ENCODE measurements at places on chromosomes 1 and 21. TPM values are rescaled to one million over a fixed set of nuclear protein-coding genes. Genes with fewer than 3 reads are reported as not detected.

The NPPB gene
- not detected for total RNA-seq

The MSH4 gene
- 0.88 TPM for total RNA-seq

The INAVA gene
- 0.59 TPM for total RNA-seq

The ARMH1 gene
- 5.7 TPM for total RNA-seq

The KCNJ9 gene
- not detected for total RNA-seq

GRCh38 chr1:112320058-112320457, 76.0 kb upstream of the CTTNBP2NL start:
- no peak for DNase-seq
- H3K4me3 ChIP-seq, result no peak overlapping the region
- no peaks in the 10 kb centered on the region for H3K36me3 ChIP-seq
- H3K27me3 ChIP-seq, result no peaks in the 10 kb centered on the region
- H3K4me1 ChIP-seq, result peaks cover 10% of the 10 kb centered on the region

- H3K36me3 ChIP-seq, result no peaks in the 10 kb centered on the region
- H3K27me3 ChIP-seq, result no peaks in the 10 kb centered on the region
- H3K27ac ChIP-seq, result peak overlapping the region; percentile 60
- H3K4me3 ChIP-seq, result peak overlapping the region; percentile 67
- peaks cover 5% of the 10 kb centered on the region for H3K4me1 ChIP-seq
These were observed 13.4 kb upstream of the ALX3 start for GRCh38 chr1:110083866-110084226.

DNA sequence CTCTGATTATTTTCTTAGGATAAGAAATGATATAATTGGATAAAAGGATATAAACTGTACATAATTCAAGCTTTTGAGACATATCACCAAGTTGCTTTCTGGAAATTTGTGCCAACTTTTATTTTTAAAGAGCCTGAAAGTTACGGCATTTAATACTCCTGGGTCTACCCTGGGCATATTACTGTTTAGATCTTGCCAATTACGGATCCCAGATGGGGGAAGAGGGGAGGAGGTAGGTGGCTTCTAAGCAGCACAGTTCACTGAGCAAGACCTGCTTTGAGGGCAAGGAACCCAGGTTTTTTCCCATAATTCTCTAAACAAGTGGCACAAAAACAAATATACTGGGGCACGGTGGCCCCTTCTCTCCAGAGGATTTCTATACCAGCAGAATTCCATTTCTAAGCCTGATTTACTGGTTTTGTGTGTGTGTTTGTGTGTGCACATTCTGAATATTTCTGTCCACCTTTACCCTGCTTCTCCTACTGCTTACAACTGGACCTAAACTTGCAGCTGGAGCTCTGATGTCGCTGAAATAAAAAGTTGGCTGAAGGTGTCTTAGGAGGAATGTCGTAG, 76.7 kb downstream of the LAMC2 start:
- H3K27ac ChIP-seq, result no peak overlapping the region
- H3K4me3 ChIP-seq, result no peak overlapping the region
- no peak for DNase-seq
- H3K36me3 ChIP-seq, result no peaks in the 10 kb centered on the region

- no peak for DNase-seq
- H3K27ac ChIP-seq, result no peak overlapping the region
- no peak overlapping the region for H3K4me3 ChIP-seq
- no peaks in the 10 kb centered on the region for H3K27me3 ChIP-seq
- peaks cover 7% of the 10 kb centered on the region for H3K4me1 ChIP-seq
These were observed 31.0 kb downstream of the TMCC2 start for GRCh38 chr1:205258719-205259118.

DNA sequence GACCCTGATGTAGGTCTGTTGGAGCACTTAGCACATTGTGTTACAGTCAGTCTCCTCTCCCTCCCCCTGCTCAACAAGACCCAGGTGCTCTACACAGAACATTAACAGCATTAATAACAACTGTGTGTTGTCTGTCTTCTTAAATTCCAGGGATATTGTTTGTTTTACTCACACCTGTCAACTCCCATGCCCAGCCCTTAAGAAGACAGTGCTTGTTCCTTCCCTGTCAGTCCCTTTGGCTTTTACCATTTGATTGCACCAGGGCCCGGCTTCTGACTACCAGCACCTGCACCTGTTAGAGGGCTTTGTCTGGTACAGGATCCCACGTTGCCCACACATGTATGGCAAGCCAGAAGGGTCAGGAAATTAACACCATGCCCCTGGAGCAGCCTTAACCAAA, 11.7 kb downstream of the RIMKLA start:
- H3K27ac ChIP-seq, result no peak overlapping the region
- no peak for DNase-seq

- H3K27ac ChIP-seq, result no peak overlapping the region
- H3K27me3 ChIP-seq, result no peaks in the 10 kb centered on the region
- H3K4me3 ChIP-seq, result no peak overlapping the region
- peaks cover 29% of the 10 kb centered on the region for H3K4me1 ChIP-seq
- H3K36me3 ChIP-seq, result no peaks in the 10 kb centered on the region
These were observed 58.8 kb downstream of the MRPS6 start for GRCh38 chr21:34132202-34132601.

- no peak for DNase-seq
- no peak overlapping the region for H3K4me3 ChIP-seq
- H3K4me1 ChIP-seq, result no peaks in the 10 kb centered on the region
- no peaks in the 10 kb centered on the region for H3K27me3 ChIP-seq
- H3K27ac ChIP-seq, result no peak overlapping the region
These were observed 120.6 kb downstream of the FCRL5 start for GRCh38 chr1:157431751-157432150.

DNA sequence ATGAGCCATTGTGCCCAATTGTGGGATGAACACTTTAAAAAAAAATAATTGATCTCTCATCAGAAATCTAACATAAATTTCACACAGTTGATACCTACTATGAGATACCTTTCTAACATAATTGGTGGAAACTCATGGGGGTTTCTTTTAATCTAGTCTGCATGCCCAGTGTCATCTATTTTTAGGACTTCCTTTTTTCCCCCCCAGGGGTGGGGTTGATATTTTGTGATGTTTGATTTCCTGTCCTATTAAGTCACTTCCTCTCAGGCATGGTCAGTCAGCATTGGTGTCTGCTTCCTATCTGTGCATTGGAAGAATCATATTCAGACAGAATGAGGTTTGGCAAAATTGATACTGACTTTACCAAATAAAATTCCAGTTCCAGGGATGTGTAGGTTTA, 21.5 kb downstream of the NFYC start:
- DNase-seq, result no peak
- peaks cover 9% of the 10 kb centered on the region for H3K4me1 ChIP-seq
- H3K27ac ChIP-seq, result peak overlapping the region; percentile 17
- H3K4me3 ChIP-seq, result no peak overlapping the region
- no peaks in the 10 kb centered on the region for H3K27me3 ChIP-seq

DNA sequence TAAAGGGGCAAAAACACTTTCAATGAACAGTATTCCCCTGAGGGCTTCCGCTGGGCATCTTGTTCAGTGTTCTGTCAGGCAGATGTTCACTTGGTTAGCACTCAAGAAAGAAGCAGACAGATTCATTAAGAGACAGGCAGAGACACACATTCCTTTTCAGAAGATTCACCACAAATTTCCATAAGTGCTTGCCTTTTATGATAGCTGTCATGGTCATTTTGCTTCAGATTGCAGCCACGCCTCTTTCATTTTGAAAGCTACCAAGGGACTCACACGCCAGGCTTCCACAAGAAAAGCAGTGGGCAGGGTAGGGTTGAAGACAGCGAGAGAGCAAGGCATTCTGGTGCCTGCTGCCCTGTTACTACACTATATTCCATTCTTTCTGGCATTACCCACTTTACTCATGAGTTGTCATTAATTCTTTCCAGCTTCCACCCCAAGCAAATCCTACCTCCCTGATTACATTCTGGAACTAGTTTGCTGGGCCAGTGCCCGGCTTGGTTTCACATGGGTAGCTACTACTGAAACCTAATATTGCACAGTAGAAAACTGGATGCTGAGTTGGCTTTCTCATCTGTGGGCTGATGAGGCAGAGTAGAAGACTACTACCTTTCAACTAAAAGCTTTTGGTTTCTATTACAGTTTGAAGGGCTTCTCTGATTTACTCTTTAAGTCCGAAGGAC, 91.2 kb upstream of the COL24A1 start:
- H3K27me3 ChIP-seq, result no peaks in the 10 kb centered on the region
- H3K36me3 ChIP-seq, result no peaks in the 10 kb centered on the region
- no peak for DNase-seq
- H3K4me3 ChIP-seq, result no peak overlapping the region
- no peak overlapping the region for H3K27ac ChIP-seq

DNA sequence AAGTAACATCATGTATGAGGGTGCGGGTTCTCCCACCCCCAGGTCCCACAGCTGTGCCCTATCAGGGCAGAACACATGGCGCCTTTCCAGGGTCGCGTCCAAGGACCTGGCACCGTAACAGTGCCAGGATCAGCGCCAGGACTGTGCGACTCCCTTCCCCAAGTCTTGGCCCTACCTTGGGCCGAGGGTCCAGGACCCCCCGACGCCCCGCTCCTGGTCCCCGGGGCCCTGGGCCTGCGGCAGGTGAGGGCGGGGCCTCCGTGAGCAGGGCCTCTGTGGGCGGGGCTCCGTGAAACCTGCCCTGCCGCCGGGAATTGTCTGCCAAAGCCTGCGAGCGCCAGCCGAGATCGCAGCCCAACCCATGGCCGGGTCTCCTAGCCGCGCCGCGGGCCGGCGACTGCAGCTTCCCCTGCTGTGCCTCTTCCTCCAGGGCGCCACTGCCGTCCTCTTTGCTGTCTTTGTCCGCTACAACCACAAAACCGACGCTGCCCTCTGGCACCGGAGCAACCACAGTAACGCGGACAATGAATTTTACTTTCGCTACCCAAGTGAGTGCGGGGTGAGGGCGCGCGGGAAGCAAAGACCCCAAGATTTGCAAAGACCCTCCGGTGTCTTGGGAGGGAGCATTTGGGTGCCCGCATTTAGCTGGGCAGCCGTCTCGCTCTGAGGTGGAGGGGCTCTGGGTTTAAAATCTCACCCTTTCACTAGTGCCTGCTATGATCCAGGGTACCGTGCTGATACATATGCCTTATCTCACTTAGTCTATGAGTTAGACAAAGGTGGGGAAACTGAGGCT, at the start of gene RHBG:
TSS of gene RHBG (plus strand) at position 323 of the 796 bp plus-strand sequence. CDS start at position 362, 39 bp downstream.
- peak; percentile 75 for DNase-seq
- H3K36me3 ChIP-seq, result no peaks in the 10 kb centered on the region
- no peaks in the 10 kb centered on the region for H3K27me3 ChIP-seq

- H3K27me3 ChIP-seq, result no peaks in the 10 kb centered on the region
- H3K4me3 ChIP-seq, result no peak overlapping the region
- no peak overlapping the region for H3K27ac ChIP-seq
These were observed 47.7 kb downstream of the ZNF644 start for GRCh38 chr1:90973897-90974798.

- H3K27ac ChIP-seq, result no peak overlapping the region
- H3K27me3 ChIP-seq, result no peaks in the 10 kb centered on the region
- H3K4me1 ChIP-seq, result no peaks in the 10 kb centered on the region
- DNase-seq, result no peak
These were observed 343.4 kb downstream of the PLPP3 start for GRCh38 chr1:56235909-56236510.

GRCh38 chr1:81335876-81336275, 464.9 kb upstream of the ADGRL2 start:
- no peaks in the 10 kb centered on the region for H3K36me3 ChIP-seq
- H3K27me3 ChIP-seq, result no peaks in the 10 kb centered on the region
- no peaks in the 10 kb centered on the region for H3K4me1 ChIP-seq
- DNase-seq, result no peak
- H3K27ac ChIP-seq, result no peak overlapping the region

DNA sequence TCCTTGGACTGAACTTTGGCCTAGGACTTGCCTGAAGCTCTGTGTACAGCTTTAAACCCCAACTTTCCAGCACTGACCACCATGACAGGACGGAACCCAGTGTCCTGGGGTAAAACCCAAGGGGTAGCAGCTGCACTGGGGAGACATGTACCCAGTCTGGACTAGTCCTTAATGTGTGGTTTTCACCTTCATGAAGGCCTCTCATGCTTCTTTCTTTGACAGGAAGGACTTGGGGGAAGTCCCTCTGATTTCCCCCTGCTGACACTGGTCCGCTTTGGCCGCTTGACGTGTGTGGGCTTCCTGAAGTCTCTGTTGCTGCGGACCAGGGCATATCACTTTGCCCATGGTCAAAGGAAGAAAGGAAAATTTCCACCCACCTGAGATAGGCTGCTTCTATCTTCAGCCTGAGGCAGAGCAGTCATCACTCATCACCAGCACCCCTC, 66.3 kb upstream of the PRDX6 start:
- H3K27ac ChIP-seq, result no peak overlapping the region
- peaks cover 8% of the 10 kb centered on the region for H3K4me1 ChIP-seq
- H3K4me3 ChIP-seq, result no peak overlapping the region
- H3K27me3 ChIP-seq, result no peaks in the 10 kb centered on the region

DNA sequence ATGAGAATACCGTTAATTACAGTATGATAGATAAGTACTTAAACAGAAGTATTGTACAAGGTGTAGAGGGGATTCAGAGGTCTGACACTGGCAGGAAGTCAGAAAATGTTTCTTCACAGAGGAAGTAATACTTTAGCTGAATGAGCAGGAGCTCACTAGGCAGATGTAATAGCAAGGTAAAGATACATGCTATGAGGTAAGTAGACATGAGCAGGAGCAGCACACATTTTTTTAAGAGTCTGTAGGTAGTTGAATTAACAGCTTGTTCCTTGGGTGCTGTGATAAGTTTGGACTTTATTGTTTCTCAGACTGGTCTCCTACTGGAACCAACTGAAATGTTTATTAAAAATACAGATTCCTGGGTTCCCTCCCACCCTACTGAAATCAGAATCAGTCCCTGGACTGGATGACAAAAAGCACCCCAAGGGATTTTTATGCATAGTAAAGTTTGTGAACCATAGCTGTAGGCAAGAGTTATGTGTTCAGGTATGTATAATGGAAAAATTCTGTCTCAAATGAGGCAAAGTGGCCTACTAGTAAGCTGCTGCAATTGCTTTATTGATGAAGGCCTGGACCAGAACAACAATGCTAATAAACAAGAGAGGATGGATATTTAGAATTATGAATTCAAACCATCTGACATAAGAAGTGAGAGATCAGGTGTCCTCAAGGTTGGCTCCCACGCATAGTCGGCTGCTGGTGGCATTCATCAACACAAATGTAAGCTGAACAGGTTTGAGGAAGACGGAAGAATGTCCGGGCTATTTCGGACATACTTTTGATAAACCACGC, 902 bp downstream of the AP4B1 start:
- no peak for DNase-seq
- H3K36me3 ChIP-seq, result no peaks in the 10 kb centered on the region
- H3K4me1 ChIP-seq, result peaks cover 2% of the 10 kb centered on the region
- no peaks in the 10 kb centered on the region for H3K27me3 ChIP-seq
- peak overlapping the region; percentile 71 for H3K4me3 ChIP-seq

- no peak for DNase-seq
- no peaks in the 10 kb centered on the region for H3K4me1 ChIP-seq
- no peaks in the 10 kb centered on the region for H3K36me3 ChIP-seq
These were observed 16.0 kb upstream of the LRRC7 start for GRCh38 chr1:69551476-69552324.

DNA sequence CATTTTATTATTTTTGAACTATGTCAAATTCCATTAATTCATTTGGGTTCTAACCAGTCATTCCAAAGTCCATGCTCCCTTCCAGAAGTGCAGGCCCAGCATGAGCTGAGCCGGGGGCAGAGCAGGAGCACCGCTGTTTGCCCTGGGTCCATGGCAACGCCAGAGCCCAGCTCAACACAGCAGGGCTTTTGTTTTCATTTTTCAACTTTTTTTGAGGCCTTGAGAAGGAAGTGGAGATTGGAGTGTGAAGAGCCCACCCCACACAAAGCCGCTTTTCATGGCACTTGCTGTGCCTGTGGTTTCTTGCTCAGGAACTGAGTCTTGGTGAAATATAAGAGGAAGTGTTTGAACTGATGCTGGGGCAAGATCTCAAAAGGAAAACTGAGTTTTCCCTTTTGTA, 13.2 kb upstream of the PRMT2 start:
- no peak overlapping the region for H3K4me3 ChIP-seq
- no peaks in the 10 kb centered on the region for H3K27me3 ChIP-seq
- no peaks in the 10 kb centered on the region for H3K36me3 ChIP-seq
- DNase-seq, result peak; percentile 53
- no peaks in the 10 kb centered on the region for H3K4me1 ChIP-seq
